ENCODE measurements at places on chromosomes 6 and 20.

DNA sequence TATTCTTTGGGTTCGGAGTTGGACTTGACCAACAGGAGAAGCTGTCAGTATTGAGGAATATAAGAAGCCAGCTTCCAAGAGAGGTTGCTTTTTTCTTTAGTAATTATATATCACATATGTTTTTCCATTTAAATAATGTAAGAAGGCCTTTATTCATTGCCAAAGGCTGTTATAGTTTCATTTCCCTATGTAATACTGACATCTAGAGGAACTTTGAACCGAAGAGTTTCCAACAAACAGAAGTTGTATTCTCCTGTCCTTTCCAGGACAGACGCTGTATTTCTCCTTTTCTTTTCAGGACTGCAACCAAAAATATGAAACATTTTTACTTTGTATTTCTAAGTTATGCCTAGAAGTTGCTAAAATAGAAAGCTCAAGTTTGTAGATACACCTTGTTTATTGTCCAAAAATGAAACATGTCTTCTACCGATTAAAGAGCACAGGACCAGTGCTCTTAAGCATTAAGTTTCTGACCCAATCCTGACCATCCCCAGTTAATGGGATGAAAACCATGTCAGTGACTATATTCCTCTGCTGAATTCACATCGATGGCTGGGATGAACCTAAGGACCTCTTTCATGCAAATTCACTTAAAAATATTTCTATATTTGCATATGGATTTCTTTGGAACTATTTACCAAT is 55.1 kb downstream of the MYLK4 start:
- no peak for DNase-seq

DNA sequence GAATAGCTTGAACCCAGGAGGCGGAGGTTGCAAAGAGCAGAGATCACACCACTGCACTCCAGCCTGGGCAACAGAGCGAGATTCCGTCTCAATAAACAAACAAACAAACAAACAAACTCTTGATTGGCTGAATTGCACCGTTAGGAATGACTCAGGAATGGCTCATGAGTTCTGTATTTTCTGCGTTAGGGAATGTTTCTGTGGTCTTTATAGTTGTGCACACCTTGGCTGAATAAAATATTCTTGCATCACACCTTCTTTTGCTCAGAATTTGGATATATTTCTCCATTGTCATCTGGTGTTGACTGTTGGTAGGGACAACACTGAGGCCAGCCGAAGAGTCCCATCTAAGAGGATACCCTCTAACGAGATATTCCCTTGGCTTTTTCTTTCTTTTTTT is 19.6 kb upstream of the PI16 start:
- no peak for DNase-seq

- DNase-seq = no peak
Observed at GRCh38 chr20:34549291-34549928, 9.1 kb upstream of the MAP1LC3A start.

GRCh38 chr6:143117108-143117507 is 56.4 kb downstream of the AIG1 start:
- DNase-seq = no peak

DNA sequence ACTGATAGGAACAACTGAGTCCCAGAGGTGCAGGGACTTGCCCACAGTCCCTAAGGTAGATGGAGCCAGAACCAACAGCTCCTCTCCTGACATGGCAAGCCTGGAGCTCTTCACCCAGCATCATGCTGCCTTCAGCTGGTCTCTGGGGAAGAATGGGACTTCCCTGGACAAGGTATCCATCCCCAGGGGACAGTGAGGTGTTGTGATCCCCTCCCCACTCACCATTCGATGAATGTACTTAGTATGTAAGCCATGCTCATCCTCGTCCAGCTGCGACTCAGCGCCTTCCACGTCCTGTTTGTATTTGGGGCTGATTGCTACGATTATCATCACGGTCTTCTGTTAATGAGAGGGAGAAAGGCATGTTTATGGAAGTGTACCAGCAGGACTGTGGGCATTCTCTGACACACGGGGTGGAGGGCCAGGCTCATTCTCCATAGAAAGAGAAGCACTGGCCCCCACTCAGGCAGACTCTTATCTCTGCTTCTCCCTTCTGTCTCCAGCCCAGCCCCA is 39.4 kb downstream of the TRAF3IP2 start:
- no peak for DNase-seq

DNA sequence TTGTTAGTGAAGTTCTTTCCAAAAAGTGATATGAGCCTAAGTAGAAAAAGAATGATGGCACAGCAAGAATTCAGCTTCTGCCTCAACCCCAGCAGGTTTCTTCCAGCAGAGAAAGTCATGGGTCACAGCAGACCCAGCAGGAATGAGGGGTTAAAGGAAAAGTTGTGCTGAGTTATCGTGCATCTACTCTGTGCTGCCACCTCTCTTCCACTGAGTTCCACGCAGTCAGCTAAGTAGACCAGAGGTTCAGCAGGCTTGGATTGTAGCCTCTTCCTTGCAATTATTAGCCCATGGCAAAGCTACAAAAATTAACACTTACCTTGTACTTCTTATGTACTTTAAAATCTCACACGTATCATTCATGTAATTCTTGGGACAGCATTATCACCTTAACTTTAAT is 510.8 kb downstream of the PTPRT start:
- no peak for DNase-seq

DNA sequence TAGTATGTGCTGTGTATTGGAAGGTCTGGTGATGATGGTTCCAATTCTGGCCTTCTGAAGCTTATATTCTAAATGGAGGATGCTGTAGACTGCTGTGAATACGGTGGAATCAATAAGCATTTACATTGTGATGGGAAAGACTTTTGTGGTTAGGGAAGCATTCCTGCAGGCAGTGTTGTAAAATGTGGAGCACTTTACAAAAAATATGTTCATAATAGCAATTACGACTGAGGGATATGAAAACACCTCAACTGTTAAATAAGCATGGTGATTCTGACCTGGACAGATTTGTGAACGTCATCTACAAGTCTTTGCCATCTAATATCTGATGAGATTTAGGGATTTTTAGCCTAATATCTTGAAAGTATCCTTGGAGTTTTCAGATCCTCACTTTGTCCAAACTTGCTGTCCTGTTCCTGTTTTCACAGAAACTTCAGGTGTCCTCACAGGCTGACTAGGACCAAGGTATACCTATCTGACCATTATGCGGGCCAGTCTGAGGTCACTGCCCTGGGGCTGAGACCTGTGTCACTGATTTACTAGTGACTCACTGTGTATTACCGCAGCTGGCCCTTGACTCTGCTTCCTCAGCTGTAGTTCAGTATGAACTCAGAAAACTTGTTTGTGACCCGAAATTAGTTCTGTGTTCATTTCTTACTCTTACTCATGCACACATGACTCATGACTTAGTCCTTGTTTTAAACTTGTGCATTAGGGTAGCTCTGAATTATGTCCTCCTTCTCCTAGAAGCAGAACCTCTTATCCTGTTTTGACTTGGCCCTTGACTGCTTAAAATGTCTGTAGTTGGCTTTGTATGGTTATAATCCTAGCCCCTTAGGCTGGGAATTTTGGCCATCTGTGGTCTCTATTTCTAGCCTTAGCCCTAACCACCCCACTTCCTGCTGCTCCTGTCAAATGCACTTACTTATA is 343.0 kb downstream of the CDKAL1 start:
- DNase-seq = no peak

DNA sequence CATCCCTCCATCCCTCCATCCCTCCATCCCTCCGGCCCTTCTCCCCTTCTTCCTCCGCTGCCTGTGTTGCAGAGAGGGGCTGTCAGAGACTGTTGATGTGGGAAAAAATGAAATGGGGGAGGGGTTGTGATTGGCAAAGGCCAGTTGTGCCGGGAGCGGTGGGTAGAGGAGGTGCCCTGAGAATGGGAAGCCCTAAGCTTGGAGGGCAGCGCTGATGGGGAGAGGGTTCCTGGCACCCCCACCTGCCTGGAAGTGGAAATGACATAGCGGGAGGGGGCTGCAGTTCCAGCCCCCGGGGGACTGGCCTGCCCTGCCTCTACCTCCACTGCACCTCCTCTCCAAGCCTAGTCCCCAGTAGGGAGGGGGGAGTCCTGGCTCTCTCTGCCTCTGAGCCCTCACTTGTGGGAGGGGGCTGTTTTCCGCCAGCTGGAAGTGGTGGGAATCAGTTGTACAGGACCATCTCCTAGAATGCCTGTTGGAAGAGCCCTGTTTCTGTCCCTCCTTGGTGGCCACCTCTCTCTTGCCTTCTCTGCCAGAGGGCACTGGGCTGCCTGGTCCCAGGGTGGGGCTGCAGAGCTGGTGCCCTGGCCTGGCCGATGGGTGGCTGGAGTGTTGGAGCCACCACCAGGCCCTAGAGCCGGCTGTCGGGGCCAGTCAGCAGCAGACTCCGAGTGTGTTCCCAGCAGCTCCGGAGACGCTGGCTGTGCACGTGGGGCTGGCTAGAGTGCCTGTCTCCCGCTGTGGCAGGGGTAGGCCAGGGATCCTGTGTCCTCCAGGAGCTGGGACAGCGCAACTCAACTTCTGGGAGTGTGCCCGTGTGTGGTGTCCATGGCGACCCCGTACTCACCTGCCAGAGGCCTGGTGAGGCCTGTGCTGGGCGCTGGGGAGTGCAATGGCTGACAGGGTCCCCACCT is 1.5 kb downstream of the DLGAP4 start:
- DNase-seq = no peak

GRCh38 chr6:33962246-33963027 is 158.6 kb upstream of the MLN start:
- DNase-seq = no peak

- DNase-seq = no peak
Observed at GRCh38 chr20:58213121-58213520, 15.3 kb downstream of the ANKRD60 start.

DNA sequence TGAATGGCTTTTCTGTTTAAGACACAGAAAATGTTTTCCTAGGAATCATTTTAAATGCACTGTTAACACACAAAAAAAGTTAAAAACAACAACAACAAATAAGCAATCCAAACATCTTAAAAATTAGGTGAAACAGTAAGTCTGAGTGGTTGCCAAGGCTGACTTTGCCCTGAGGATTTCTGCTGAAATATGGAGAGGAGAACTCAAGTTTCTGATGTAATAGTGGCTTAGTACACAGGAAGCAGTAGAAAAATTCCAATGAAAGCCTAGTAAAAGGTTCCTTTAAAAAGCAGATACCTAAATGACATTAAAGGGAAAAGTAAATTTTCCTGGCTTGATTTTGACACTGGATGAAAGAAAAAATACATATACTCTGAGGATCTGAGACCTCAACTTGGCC is 184.2 kb downstream of the EPM2A start:
- DNase-seq = no peak

DNA sequence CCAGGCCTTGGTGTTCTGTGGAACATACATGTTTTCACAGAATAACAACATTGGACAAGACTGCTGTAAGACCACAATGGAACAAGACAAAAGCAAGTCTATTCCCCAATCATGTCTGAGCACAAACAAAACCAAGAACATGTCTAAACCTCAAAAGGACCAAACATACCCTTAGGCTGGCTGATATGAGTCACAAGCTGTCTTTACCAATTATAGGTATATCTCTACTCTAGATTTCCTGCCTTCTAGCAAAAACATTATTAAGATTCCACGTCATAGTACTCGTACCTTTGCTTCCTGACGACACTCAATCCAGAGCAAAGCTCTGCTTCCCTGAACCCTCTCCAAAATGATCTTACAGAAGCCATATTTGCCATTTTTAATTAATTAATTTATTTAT is 15.4 kb upstream of the L3MBTL1 start:
- DNase-seq = no peak

DNA sequence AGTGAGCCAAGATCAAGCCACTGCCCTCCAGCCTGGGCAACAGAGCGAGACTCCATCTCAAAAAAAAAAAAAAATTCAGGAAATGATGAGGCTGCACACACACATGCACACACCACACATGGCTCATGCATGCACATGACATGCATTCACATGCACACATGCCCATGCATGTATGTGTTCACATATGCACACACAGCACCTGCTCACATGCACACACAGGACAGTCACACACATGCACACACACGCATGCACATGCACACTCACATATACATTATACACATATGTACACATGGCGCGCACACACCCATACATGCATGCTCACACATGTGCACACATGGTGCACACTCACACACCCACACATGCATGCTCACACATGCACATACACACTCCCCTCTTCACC is 22.5 kb downstream of the RIPOR3 start:
- DNase-seq = no peak

- DNase-seq = no peak
Observed at GRCh38 chr6:29907637-29908340, 34.5 kb upstream of the HLA-A start.

GRCh38 chr6:35280903-35281302 is 16.7 kb upstream of the DEF6 start:
- DNase-seq = no peak

DNA sequence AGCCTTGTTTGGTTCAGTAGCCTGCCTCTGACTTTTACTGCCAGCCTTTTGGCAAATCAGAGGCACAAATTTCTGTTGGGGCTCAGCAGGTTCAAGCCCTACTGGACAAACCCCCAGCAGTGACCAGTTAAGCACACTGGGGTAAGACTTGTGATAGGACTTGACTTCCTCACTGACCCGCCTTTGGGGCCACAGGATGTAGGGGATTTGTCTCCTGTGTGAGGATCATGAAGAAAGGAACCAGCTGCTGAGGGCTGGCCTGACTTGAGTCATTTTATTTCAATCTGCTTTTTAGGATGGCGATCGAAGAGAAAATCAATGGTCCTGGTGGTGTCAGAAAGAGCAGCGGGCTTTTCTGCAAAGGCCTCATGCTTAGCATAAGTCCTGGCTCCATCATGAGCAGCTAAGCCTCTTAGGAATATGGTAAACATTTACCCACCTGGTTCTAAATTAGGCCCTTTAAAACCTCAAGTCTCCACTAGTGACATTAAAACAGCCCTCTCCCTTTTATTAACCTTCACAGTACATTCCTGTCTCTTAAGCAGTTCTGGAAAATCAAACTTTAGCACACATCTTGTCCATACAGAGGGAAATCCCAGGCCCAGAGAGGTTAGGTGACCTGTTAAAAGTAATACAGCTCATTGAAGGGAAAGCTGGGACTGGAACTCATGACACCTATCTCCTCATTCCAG is 16.6 kb downstream of the CHMP4B start:
- no peak for DNase-seq

DNA sequence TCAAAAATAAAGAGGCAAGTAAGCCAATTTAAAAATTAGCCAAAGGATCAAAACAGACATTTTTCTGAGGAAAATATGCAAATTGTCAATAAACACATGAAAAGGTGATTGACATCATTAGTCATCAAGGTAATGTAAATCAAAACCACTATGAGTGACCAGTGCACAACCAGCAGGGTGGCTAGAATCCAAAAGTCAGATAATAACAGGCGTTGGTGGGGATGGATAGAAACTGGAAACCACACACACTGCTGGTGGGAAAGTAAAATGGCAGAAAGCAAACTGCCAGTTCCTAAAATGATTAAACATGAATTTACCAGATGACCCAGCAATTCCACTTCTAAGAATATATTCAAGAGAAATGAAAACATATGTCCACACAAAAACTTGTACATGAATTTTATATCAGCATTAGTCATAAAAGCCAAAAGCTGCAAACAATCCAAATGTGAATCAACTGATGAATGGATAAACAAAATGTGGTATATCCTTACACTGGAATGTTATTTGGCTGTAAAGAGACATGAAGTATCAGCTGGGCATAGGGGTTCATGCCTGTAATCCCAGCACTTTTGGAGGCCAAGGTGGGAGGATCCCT is 74.8 kb upstream of the MBOAT1 start:
- no peak for DNase-seq

Measured in T-cell (primary cell).